MCF 10A (cell line): ENCODE measurements at places on chromosomes 13 and 19.

DNA sequence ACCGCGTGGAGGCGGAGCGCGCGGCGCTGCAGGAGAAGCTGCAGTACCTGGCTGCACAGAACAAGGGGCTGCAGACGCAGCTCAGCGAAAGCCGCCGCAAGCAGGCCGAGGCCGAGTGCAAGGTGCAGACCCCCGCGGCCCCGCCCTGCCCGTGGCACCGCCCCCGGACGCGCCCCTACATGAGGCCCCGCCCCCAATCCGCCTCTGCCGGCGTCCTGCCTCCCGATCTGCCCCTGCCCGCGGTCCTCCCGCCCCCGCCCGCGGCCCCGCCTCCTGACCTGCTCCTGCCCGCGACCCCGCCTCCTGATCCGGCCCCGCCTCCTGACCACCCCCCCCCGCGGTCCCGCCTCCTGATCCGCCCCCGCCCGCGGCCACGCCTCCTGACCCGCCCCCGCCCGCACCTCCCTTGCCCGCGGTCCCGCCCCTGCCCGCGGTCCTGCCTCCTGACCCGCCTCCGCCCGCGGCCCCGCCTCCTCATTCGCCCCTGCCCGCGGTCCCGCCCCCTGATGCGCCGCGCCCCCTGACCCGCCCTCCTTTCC is 11.7 kb downstream of the PRR36 start:
- no peak for DNase-seq

DNA sequence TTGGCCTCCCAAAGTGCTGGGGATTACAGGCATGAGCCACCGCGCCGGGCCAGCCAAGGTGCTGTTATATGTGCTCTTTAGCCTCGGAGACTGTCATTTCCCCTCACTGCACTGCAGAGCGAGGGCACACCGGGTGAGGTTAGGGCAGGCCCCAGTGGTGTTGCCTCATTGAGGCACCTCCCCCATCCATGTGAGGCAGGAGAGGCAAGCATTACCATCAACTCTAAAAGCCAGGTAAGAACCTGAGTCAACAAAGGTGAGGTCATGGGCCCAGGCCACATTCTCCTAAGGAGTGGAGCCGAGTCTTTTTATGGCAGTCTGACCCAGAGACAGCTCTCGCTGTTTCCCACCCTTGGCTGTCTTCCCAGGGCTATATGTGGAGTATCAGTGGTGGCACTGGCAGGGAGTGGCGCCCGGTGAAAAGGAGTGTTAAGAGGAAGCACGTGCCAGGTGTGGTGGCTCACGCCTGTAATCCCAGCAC is 10.9 kb downstream of the B3GNT8 start:
- no peak for DNase-seq

GRCh38 chr19:3494051-3494450 is 6.4 kb downstream of the DOHH start:
- DNase-seq: no peak

DNA sequence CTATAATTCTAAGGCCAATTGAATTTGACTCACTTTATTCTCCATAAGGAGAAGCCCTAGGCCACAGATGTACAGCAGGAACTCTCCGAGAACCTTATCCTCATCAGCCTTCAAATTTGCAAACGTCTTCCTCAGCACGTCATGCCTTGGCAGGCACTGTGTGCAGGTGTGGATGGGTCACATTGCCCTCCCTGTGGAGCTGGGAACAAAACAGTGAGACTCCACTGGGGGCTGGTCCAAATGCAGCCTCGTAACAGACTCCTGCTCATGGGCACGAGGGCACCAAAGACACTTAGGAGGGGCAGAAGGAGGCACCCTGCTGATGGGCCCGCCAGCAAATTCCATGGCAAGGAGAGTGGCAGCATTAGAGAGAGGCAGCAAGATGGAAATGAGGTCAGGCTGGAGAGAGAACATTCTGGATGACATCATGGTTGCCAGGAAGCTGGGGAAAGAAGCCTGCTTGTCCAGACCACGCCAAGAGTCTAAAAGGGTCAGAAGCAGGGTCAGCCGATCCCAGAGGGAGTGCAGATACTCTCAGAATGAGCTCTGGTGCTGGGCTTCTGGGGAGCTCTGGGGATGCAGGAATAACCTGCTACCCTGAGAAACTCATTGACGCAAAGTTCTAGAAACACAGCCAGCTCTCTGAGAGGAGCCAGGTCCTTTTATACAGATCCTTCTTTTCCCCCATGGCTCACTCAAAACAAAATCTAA is 242.2 kb downstream of the B3GLCT start:
- no peak for DNase-seq

- DNase-seq: no peak
These were observed 18.6 kb downstream of the ZNF233 start for GRCh38 chr19:44278181-44278690.

DNA sequence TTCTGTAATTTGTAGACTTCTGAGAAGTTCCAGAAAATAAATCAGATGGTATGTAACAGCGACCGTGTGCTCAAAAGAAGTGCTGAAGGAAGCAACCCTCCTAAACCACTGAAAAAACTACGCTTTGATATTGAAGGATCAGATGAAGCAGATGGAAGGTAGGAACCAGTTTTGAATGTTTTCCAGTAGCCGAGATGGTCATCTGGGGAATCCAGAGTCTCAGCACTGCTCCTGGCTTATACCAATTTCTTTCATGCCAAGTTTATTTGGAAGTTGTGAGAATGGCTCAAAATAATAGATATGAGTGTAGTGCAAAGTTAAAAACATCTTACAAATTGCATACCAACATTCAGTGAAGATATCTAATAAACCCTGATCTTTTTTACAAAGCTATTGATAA is 56.2 kb downstream of the RCBTB2 start:
- DNase-seq: no peak

- peak; percentile 9 for DNase-seq
These were observed 12.7 kb downstream of the SOX1 start for GRCh38 chr13:112079696-112080095.

DNA sequence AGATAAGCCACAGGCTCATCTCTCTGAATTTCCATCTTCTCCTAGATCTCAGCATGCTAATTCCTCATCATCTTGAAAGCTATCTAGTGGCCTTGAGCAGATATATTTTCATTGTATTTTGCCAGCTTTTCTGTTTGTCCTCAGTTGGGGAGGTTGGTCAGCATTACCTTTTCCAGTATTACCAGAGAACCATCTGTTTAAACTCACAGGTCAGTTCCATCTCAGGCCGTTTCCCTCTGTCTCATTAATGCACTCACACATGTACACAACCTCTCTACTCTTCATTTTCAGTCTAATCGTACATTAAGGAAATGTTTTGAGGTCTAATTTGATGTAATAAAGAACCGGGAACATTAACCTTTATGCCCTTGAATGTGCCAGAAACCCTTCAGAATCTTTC is 29.7 kb downstream of the USPL1 start:
- DNase-seq: no peak

GRCh38 chr13:102847272-102848234 is 1.7 kb downstream of the ERCC5 start:
- DNase-seq: peak; percentile 51

GRCh38 chr13:112208656-112209055 is 141.7 kb downstream of the SOX1 start:
- no peak for DNase-seq

GRCh38 chr19:34393629-34394028 is 10.6 kb upstream of the PDCD2L start:
- no peak for DNase-seq

DNA sequence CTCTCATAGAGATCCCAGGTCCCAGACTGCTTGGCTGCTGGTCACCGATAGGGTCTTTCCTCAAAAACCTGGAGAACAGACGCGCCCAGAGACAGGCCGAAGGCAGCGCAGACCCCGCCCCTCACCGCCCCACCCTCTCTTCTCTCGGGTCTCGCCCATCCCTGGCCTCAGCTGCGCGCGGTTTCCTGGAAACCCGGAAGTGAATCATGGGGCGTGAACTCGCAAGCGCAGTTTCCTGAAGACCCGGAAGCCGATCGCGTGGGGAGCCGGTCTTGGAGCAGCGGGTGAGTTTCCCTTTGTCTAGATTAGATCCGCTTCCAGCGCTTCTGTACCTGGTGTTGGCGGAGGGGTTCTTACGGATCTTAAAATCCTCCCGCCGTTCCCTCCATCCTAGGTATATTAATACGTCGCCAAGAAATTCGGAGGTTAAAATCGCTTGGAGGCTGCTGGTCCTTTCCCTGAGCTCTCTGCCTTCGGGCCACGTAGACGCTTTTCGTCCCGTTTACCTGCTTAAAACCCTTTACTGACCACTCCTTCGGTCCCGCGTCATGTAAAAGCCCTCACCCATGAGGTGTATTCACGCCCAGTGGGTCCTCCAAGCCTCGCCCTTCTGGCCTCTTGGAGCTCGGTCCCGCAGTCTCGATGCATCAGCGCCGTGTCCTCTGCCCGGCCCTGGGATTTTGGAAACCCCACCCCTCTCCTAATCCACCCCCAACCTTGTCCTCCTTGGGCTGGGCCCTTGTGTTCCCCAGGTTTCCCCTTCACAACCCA is at the start of gene ZNF578:
Gene ZNF578 (plus strand): TSS at position 230 of the 771 bp plus-strand sequence. CDS start 48,293 bp downstream, outside the sequence.
- no peak for DNase-seq

DNA sequence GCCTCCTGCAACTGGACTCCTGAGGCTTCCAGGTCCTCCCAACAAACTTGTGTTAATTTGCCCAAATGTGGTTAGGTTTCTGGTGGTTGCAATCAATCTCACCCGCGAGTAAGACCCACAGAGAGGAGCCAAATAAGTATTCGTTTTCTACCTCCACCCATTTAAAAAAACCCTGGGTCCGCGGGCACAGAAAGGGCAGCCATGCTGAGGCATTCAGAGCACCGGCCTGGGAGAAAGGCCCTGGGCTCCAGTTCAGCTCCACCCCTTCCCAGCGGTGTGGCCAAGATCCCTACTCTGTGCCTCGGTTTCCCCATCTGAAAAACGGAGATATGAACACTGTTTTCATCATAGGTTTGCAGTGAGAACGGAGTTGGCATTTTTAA is 56.9 kb downstream of the PEPD start:
- no peak for DNase-seq

DNA sequence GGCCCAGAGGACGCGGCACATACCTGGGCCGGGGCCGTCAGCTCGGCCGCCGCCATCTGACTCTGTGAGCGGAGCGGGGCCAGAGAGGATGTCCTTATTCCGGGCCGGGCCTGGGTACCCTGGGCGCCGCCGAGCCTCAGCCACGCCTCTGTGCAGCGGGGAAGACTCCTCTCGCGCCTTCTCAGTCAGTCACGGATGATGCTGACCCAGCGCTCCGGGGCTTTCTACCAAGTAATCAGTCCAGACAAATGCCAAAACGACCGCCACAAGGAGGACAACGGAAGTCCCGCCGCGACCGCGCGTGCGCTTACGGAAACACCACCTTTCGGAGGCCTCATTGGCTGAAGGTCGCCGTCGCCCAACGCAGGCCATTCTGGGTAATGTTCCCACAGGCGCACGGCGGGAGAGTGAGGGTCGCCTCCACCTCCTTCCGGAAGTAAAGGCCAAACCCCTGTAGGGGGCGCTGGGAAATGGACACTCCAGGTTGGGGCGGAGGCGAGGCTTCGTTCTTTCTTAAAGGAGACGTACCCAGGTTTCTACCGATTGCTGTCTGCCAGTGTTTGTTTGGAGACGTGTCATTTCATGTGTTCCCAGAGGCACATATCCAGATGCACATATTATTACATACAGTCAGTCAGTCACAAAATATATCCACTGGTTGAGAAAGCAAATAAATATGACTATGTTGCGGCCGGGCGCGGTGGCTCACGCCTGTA is at the start of gene ZNF256:
Gene ZNF256 (minus strand): TSS at position 288 of the 716 bp plus-strand sequence. CDS start 232 bp downstream, at position 56.
- no peak for DNase-seq

DNA sequence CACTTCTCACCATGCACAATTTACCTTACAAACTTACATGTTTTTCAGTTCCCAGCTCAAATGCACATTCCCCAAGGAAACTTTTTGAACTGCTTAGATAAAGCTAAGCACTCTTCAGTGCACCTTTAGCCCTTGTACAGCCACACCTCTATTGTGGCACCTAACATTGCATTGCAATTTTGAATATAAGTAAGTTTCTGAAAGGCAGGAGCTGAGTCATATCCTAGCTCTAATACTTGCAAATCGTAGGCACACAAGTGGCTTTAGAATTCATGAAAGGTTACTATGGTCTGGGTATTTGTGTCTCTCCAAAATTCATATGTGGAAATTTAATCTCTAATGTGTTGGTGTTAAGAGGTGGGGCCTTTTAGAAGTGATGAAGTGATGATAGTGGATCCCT is 4.9 kb upstream of the ESD start:
- no peak for DNase-seq

DNA sequence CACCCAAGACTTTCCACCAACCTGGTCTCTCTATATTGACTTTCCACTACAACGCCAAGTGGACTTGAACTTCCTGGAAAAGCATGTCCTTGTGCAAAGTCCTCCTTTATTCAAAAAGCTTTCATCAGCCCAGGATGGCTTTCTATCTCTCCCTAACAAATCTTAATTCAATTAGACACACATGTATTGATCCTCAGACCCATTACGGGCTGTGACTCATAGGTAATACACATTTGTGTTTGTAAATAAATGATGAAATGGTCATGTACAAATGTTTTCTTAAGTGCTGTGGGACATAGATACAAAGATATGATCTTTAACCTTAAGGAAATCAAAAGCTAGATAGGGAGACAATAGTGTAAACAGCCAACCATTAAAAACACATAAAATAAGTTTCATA is 1189.7 kb downstream of the EFNB2 start:
- no peak for DNase-seq

DNA sequence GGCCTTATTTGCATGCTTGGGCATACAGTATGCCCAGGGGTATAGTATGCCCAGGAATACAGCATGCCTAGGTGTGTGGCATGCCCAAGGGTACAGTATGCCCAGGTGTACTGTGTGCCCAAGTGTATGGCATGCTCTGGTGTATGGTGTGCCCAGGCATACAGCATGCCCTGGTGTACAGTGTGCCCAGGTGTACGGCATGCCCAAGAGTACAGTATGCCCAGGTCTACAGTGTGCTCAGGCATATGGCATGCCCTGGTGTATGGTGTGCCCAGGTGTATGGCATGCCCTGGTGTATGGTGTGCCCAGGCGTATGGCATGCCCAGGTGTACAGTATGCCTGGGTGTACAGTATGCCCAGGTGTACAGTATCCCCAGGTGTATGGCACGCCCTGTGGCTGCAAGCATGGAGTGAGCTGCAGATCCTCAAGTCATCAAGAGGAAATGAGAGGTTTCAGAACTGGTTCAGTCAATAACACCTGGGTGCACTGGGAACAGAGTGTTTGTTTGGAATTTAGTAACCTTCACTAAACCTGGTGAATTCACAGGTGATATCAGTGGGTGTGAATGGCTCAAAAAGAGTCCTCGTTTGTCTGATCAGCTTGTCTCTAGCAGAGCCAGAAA is 7.8 kb upstream of the C13orf42 start:
- DNase-seq: no peak

GRCh38 chr13:114071991-114072390 is 60.4 kb downstream of the RASA3 start:
- DNase-seq: no peak

- DNase-seq: no peak
These were observed 143.1 kb downstream of the ZNF737 start for GRCh38 chr19:20422216-20423205.

DNA sequence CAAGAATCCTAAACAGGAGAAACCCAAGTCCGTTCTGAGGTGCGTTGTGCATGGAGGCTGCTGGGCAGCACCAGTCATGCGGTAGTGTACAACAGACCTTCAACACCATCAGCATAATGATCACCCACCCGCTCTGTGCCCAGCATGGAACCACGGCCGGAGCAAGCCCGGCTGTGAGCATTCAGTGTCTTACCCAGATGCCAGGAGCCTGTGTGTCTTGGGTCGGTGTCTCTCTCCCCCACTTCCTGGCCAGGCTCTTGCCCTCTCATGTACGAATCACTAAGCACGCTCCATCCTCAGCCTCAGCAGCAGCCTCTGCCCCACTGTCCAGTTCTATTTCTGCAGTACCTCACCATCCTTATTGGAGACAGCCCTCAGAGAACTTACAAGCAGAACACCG is 231.6 kb upstream of the IRS2 start:
- DNase-seq: no peak

GRCh38 chr13:94433055-94433961 is 46.2 kb downstream of the DCT start:
- DNase-seq: no peak
